ENCODE measurements at places on chromosomes 1 and 21. TPM values are rescaled to one million over a fixed set of nuclear protein-coding genes. Genes with fewer than 3 reads are reported as not detected.
A peak's percentile ranks its signal among the peaks of the same experiment; 100 is the strongest.

DNA sequence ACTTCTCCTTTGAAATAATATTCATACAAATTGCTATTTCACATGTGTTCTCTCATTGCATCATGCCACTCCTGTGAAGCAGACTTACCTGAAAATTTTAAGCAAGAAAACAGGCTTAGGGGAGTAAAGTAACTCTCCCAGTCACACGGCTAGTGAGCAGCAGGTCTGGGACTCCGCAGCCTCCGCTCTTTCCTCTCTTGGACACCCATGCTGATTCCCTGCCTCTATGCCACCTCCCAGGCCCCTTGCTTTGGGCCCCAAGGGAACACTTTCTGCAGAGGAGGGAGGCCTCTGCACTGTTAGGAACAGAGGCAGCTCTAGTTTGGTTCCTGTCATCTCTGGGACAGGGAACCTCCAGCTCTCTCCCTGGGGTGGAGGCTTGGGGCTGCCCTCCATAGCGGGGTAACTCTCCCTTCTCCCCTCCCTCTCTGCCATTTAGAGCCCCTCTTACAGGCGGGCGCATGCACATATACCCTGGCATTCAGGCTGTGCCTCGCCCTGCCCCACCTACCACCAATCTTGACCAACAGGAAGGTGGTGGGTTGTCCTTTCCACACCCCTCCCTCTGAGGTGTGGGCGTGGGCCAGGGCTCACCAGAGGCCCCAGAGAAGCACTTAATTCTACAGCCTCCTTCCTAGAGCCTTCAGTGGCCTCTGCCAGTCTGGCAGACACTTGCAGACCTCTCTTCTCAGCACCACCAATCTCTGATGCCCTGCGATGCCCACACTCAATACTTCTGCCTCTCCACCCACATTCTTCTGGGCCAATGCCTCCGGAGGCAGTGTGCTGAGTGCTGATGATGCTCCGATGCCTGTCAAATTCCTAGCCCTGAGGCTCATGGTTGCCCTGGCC, at the start of gene RXFP4:
RXFP4 (plus strand) TSS at position 646 of the 852 bp plus-strand sequence; CDS start at position 718, 72 bp downstream.
- H3K4me3 ChIP-seq = peak within 1 kb of the TSS; percentile 20

- peak; percentile 65 for DNase-seq
- peak overlapping the region; percentile 97 for H3K27ac ChIP-seq
- peaks cover 10% of the 10 kb centered on the region for H3K4me1 ChIP-seq
- peak overlapping the region; percentile 79 for H3K4me3 ChIP-seq
- no peaks in the 10 kb centered on the region for H3K36me3 ChIP-seq
- H3K27me3 ChIP-seq = no peaks in the 10 kb centered on the region
Measured at GRCh38 chr1:153945131-153945794, 1.3 kb downstream of the DENND4B start.

DNA sequence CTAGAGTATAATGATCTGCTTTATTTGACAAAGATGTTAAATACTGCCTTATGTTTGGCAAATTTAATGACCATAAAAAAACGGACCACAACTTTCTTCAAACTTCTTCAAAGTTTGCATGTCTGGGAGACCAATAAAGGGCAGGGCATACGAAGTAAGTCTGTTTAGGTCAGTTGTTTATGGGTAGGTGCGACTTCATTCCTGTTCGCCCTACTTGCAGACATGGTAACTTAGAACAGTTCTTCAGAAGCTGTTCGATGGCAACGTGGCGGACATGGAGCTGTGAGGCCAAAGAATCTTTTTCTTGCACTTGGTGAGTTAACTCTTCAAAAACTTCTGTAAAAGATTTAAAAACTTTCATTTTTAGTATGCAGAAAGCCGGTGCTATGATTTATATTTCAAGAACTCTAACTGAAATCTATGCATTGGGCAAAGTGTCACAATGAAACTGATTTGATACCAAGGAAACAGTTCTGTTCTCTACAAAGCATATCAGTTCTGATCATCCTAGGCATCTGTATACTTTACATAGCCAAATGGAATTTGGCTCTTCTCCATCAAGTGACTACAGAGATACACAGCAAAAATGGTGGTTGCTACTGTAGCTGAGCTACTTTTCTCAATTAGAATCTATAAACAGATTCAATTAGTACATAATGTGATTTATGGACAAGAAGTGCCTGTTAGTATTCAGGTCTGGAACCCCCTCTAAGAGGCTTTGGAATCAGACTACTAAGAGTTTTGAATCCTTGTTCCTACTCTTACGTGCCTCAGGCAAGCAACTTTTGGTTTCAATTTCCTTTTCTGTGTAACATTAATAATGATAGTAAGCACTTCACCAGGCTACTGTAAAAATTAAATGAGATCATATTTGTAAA, 25.7 kb downstream of the C21orf91 start:
- no peak for DNase-seq
- no peak overlapping the region for H3K4me3 ChIP-seq
- H3K27ac ChIP-seq = peak overlapping the region; percentile 64
- H3K4me1 ChIP-seq = peaks cover 27% of the 10 kb centered on the region
- H3K27me3 ChIP-seq = no peaks in the 10 kb centered on the region
- H3K36me3 ChIP-seq = no peaks in the 10 kb centered on the region

GRCh38 chr1:151801310-151801820, 3.9 kb downstream of the LINGO4 start:
- no peak overlapping the region for H3K4me3 ChIP-seq
- H3K27me3 ChIP-seq = peaks cover 3% of the 10 kb centered on the region
- no peaks in the 10 kb centered on the region for H3K4me1 ChIP-seq
- DNase-seq = no peak
- H3K27ac ChIP-seq = no peak overlapping the region

Gene GCSAML
- total RNA-seq = 0.20 TPM

Gene HSPA6
- total RNA-seq = 1.6 TPM

Gene SMIM1
- total RNA-seq = not detected
